Type B pancreatic cell (in vitro differentiated cells): ENCODE measurements at places on chromosomes 6 and 20. TPM values are rescaled to one million over a fixed set of nuclear protein-coding genes. Genes with fewer than 3 reads are reported as not detected.

SAPCD1 gene
- 3.2 and 8.9 TPM in 2 replicates for total RNA-seq

DOK5 gene
- 2.2 and 26.9 TPM in 2 replicates for total RNA-seq

CASS4 gene
- total RNA-seq: 0.38 and 0.56 TPM in 2 replicates

DNA sequence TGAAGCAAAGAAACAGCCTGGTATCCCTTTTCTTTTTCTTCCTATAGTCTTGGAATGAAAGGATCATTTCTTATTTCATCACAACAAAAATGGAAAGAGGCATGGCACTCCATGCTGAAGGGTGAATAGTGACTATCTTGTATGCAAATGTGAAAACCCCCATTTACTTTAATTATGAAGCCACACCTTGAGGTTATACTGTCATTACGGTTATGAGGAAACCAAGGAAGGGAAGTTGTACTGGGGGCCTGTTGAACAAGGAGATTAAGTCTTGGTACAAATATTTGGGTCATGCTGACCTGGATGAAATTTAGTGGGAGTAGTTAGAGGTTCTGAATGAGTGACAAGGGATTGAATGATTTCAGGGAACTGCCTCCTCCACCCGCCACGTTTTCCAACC lies 8.7 kb upstream of the STXBP5 start:
- no peaks in the 10 kb centered on the region for H3K27me3 ChIP-seq
- H3K27ac ChIP-seq: no peak overlapping the region
- no peaks in the 10 kb centered on the region for H3K36me3 ChIP-seq
- DNase-seq: no peak
- no peaks in the 10 kb centered on the region for H3K4me1 ChIP-seq
- no peak overlapping the region for H3K4me3 ChIP-seq

DNA sequence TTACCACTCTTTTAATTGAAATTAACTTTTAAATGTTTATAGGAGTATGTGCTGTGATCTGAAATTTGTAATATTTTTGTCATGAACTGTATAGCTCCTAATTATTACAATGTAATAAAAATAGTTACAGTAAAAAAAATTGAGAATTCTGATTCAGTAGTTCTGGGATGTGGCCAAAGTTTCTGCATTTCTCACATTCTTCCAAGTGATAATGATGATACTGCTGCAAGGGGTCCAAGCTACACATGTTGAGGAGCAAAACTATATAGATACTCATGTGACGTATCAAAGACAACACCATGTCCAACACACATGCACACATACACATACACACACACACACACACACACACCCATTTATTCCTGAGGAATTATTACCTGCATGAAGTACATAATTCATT lies 71.0 kb upstream of the FAM83B start:
- H3K4me3 ChIP-seq: no peak overlapping the region
- no peaks in the 10 kb centered on the region for H3K27me3 ChIP-seq
- H3K4me1 ChIP-seq: no peaks in the 10 kb centered on the region
- DNase-seq: no peak

DNA sequence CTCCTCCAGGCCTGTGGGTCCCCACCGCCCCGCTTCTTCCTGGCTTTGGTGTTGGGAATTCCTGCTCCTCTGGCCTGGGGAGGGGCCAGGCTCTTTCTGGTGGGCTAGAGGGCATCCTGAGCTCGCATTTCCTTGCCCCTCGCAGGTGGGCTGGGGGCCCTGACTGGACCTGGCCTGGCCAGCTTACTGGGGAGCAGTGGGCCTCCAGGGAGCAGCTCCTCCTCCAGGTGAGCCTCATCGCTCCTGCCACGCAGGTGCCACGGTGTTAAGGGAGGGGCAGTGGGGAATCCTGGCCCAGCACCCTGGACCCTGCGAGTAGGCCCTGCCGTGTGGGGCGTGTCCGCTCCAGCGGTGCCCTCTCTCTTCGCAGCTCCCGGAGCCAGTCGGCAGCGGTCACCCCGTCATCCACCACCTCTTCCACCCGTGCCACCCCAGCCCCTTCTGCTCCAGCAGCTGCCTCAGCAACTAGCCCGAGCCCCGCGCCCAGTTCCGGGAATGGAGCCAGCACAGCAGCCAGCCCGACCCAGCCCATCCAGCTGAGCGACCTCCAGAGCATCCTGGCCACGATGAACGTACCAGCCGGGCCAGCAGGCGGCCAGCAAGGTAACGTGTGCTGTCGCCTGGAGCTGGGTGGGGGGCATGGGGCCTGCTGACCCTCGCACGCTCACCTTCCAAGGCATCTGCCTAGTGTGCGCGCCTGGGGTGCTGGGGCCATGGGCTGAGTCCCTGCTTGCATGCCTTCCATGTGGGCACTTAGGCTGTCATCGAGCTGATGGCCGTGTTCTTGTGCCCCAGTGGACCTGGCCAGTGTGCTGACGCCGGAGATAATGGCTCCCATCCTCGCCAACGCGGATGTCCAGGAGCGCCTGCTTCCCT lies 4.7 kb downstream of the ADRM1 start:
- H3K4me1 ChIP-seq: no peaks in the 10 kb centered on the region
- H3K4me3 ChIP-seq: no peak overlapping the region
- peaks cover 3% of the 10 kb centered on the region for H3K36me3 ChIP-seq
- no peaks in the 10 kb centered on the region for H3K27me3 ChIP-seq

- peak; percentile 4 for DNase-seq
- no peak overlapping the region for H3K27ac ChIP-seq
- no peaks in the 10 kb centered on the region for H3K4me1 ChIP-seq
- no peak overlapping the region for H3K4me3 ChIP-seq
Observed at GRCh38 chr20:16261733-16262273, 311.4 kb downstream of the KIF16B start.

GRCh38 chr6:119280668-119281067 lies 68.9 kb downstream of the MAN1A1 start:
- H3K27me3 ChIP-seq: no peaks in the 10 kb centered on the region
- peaks cover 4% of the 10 kb centered on the region for H3K4me1 ChIP-seq
- no peak overlapping the region for H3K27ac ChIP-seq
- H3K4me3 ChIP-seq: no peak overlapping the region
- no peak for DNase-seq

DNA sequence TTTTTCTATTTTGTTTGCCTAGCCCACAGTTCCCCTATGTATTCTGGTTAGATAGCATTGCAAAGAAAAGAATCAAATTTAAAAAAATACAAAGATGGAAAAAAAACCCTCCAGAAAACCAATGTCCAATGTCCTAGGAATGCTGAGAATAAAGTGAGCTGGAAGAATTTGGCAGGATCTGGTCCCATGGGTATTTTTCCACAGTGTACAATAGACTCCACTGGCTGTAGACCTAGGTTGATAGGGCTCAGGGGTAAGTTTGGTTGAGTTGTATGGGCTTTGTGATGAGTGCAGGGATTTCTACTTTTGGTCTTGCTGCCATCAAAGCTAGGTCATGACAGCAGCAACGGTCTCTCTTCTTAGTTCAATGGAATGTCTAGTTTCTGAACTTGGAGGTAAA lies 41.5 kb downstream of the SLC22A2 start:
- no peak for DNase-seq
- H3K27ac ChIP-seq: no peak overlapping the region
- H3K36me3 ChIP-seq: no peaks in the 10 kb centered on the region
- H3K27me3 ChIP-seq: peaks cover 12% of the 10 kb centered on the region

- no peak for DNase-seq
- H3K4me3 ChIP-seq: no peak overlapping the region
Observed at GRCh38 chr6:101477436-101477835, 83.9 kb downstream of the GRIK2 start.

DNA sequence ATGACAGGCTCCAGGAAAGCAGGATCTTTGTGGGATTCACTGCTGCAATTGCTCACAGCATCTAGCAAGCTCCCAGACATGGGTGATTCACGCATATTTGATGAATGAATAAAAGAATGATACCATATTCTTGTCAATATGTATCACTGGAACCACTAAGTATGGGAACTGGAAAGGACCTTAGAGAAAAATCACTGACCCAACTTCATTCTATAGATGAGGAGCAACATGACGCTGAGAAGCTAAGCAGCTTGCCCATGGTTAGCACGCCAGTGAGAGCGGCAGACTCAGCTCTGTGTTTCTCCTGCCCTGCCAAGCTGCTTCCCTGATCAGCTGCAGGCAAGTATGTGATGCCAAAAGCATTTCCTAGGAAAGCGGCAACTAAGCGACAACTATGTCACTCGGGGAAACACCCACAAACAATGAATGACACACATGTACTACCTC lies 66.8 kb downstream of the PPP1R3G start:
- H3K4me3 ChIP-seq: no peak overlapping the region
- no peaks in the 10 kb centered on the region for H3K27me3 ChIP-seq
- no peak for DNase-seq
- no peaks in the 10 kb centered on the region for H3K36me3 ChIP-seq
- H3K27ac ChIP-seq: no peak overlapping the region

DNA sequence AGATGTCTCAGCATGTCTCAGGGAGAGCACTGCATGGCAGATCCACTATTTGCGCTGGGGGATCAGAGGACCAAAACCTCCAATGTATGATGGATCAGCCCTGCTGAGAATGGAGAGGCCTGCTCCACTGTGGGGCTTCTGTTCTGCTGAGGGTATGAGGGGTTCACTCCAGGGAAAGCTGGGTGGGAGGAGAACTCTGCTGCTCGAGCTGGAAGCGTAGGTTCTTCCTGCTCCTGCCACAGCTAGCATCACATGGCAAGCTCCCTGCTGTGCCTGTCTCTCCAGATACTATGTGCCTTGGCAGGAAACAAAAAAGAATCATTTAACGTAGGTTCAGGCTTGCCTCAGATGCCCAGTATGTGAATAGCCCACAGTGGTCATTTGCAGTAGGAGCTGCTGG lies 105.8 kb downstream of the EPM2A start:
- peaks cover 4% of the 10 kb centered on the region for H3K27me3 ChIP-seq
- peaks cover 8% of the 10 kb centered on the region for H3K4me1 ChIP-seq

OOEP gene
- not detected in 2 replicates for total RNA-seq

- DNase-seq: no peak
- peaks cover 28% of the 10 kb centered on the region for H3K4me1 ChIP-seq
- peaks cover 3% of the 10 kb centered on the region for H3K36me3 ChIP-seq
Observed at GRCh38 chr20:4813863-4814695, 92.4 kb downstream of the PRND start.

DNA sequence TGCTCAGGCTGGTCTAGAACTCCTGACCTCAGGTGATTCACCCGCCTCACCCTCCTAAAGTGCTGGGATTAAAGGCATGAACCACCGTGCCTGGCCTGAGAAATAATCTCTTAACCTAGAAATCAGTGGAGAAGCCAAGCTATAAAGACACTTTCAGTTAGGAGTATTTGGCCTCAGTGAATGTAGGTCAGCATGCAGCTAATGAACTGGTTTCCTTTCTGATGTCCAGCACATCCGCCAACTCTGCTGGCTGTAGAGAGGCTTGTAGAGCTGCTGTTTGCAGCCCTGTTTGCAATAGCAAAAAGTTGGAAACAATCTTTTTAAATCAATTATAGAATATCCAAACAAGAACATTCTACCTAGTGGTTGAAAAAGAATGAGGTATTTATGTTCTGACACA lies 42.4 kb upstream of the ELOVL5 start:
- no peaks in the 10 kb centered on the region for H3K27me3 ChIP-seq
- no peak for DNase-seq
- H3K27ac ChIP-seq: no peak overlapping the region
- no peak overlapping the region for H3K4me3 ChIP-seq
- H3K36me3 ChIP-seq: no peaks in the 10 kb centered on the region

DNA sequence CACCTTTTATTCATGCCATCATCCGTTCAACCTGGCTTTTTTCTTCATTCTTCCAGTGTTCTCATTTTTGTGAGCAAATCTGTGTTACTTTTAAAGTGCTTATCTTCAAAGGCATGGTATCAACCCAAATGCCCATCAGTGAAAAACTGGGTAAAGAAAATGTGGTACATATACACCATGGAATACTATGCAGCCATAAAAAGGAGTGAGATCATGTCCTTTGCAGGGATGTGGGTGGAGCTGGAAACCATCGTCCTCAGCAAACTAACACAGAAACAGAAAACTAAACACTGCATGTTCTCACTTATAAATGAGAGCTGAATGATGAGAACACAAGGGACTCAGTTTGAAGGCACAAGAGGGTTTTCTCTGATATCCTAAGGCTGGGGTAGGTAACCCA lies 130.3 kb downstream of the CCDC170 start:
- no peak overlapping the region for H3K4me3 ChIP-seq
- no peak for DNase-seq
- H3K4me1 ChIP-seq: no peaks in the 10 kb centered on the region
- no peaks in the 10 kb centered on the region for H3K27me3 ChIP-seq
- no peaks in the 10 kb centered on the region for H3K36me3 ChIP-seq
- H3K27ac ChIP-seq: no peak overlapping the region

DNA sequence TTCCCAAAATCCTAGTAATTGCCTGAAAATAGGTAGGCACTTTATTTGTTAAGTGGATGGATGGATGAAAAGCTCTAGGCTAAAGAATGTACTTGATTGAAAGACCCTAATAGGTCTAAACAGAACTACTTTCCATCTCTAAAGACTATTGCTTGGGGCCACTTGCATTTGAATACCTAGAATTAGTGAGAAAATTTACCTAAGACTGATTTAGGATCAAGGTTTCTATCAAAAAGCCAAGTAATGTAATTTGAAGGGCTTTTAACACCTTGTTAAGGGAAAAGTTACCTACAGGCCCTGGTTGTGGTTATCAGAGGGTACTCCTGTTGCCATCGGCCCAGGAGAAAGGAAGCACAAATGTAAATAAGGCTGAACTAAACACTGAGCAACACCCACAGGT lies 580.7 kb downstream of the LMBRD1 start:
- H3K27me3 ChIP-seq: peaks cover 18% of the 10 kb centered on the region
- DNase-seq: no peak
- H3K4me3 ChIP-seq: no peak overlapping the region
- no peaks in the 10 kb centered on the region for H3K36me3 ChIP-seq

GRCh38 chr6:144922120-144922722 lies 637.1 kb downstream of the UTRN start:
- no peaks in the 10 kb centered on the region for H3K4me1 ChIP-seq
- H3K27ac ChIP-seq: no peak overlapping the region
- H3K27me3 ChIP-seq: peaks cover 3% of the 10 kb centered on the region
- H3K4me3 ChIP-seq: no peak overlapping the region

CCDC167 gene
- total RNA-seq: 28.1 and 38.3 TPM in 2 replicates

- no peaks in the 10 kb centered on the region for H3K36me3 ChIP-seq
- H3K4me1 ChIP-seq: no peaks in the 10 kb centered on the region
- H3K27me3 ChIP-seq: no peaks in the 10 kb centered on the region
- no peak overlapping the region for H3K4me3 ChIP-seq
- DNase-seq: no peak
- H3K27ac ChIP-seq: no peak overlapping the region
Observed at GRCh38 chr6:39765508-39766065, 26.6 kb upstream of the DAAM2 start.

DNA sequence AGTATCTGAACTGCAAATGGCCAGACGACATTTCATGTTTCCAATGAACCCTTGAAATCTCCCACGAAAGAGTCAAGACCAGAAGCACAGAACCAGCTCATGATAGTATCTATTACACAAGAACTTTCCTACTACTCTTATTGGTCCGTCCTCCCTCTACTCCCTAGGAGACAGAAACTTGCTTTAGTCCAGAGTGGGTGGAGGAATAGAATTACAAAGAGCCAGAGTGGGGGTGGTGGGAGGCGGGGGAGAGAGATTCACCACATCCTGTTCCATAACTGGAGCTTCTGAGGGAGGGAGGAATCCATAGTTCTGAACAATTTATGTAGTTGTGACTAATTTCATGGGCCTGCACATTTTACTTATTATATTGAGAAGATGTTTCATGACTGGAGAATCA lies 18.5 kb upstream of the WFDC10A start:
- H3K4me1 ChIP-seq: no peaks in the 10 kb centered on the region
- no peaks in the 10 kb centered on the region for H3K36me3 ChIP-seq
- H3K4me3 ChIP-seq: no peak overlapping the region
- no peak overlapping the region for H3K27ac ChIP-seq
- DNase-seq: no peak
- H3K27me3 ChIP-seq: peaks cover 15% of the 10 kb centered on the region

GRCh38 chr20:7926767-7927166 lies 13.5 kb downstream of the HAO1 start:
- H3K4me3 ChIP-seq: no peak overlapping the region
- no peaks in the 10 kb centered on the region for H3K36me3 ChIP-seq
- no peak overlapping the region for H3K27ac ChIP-seq
- H3K4me1 ChIP-seq: no peaks in the 10 kb centered on the region
- DNase-seq: no peak
- no peaks in the 10 kb centered on the region for H3K27me3 ChIP-seq
